Left cardiac atrium (tissue), 4 donors: ENCODE measurements at places on chromosomes 12 and 14. TPM values are rescaled to one million over a fixed set of nuclear protein-coding genes. Genes with fewer than 3 reads are reported as not detected.
A peak's percentile ranks its signal among the peaks of the same experiment; 100 is the strongest.

GRCh38 chr12:1703771-1704722 is 13.2 kb downstream of the ADIPOR2 start:
- no peak for DNase-seq

KRT6C gene
- not detected for total RNA-seq

GALNT9 gene
- 2.7 TPM for total RNA-seq

DNA sequence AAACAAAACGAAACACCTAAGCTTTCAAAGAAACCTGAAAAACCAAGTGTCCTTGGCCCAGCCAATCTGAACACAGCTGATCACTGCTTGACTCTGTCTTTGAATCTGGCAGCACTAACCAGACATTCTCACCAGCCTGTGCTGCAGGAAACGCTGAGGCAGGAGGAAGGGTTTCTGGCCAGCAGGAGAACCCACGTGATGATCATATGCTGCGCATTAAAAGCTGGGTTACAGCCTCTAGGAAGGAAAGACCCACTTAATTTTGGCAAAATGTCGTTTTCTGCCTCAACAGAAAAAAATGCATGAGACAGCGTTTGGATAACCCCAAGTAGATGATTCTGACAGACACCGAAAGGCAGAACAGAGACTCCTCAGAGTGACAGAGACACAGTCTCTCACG is 9.8 kb downstream of the APPL2 start:
- peak; percentile 73 for DNase-seq

GRCh38 chr12:43292699-43293098 is 259.3 kb downstream of the ADAMTS20 start:
- no peak for DNase-seq

DNA sequence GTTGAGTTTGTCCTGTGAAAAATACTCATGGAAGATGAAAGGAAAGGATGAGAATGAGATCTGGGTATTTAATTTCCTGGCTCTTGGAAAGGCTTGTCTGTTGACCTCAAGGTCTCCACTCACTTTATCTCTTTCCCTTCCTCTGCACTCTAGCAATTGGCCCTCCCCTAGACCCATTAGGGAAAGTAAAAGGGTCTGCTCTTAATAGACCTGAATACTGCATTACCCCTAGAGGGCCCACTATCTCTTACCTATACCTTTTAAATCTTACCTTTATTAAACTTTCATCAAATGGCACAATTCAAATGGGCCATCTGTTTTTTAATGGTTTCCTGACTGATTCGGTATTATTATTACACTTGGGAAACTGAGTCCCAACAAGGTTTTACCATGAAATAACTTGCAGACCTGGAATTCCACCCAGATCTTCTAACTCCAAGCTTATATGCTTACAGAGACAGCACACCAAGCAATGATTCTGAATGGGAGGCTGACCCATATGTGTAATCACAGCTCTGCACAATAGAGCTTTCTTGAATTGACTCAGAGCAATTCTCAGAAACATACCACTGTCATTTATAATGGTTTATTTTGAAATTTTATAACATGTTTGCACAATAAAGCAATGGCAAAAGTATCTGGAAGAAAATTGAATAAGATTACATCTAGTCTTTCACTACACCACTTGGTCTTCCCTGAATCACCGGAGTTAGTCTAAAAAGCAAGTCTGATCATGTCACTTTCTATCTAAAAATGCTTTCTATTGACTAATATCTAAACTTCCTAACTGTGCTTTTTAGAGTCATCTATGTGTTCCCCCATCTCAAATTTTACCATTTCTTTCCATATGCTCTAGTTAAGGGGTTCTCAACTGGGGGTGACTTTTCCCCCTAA is 618.5 kb downstream of the NRXN3 start:
- DNase-seq: no peak

C14orf39 gene
- not detected for total RNA-seq

KRT85 gene
- not detected for total RNA-seq

- DNase-seq: no peak
Measured at GRCh38 chr14:104843442-104844305, 21.4 kb upstream of the CEP170B start.

GRCh38 chr12:108253540-108253939 is 85.6 kb downstream of the CMKLR1 start:
- DNase-seq: no peak

KRT77 gene
- total RNA-seq: not detected

GPD1 gene
- total RNA-seq: 88.6 TPM

DNA sequence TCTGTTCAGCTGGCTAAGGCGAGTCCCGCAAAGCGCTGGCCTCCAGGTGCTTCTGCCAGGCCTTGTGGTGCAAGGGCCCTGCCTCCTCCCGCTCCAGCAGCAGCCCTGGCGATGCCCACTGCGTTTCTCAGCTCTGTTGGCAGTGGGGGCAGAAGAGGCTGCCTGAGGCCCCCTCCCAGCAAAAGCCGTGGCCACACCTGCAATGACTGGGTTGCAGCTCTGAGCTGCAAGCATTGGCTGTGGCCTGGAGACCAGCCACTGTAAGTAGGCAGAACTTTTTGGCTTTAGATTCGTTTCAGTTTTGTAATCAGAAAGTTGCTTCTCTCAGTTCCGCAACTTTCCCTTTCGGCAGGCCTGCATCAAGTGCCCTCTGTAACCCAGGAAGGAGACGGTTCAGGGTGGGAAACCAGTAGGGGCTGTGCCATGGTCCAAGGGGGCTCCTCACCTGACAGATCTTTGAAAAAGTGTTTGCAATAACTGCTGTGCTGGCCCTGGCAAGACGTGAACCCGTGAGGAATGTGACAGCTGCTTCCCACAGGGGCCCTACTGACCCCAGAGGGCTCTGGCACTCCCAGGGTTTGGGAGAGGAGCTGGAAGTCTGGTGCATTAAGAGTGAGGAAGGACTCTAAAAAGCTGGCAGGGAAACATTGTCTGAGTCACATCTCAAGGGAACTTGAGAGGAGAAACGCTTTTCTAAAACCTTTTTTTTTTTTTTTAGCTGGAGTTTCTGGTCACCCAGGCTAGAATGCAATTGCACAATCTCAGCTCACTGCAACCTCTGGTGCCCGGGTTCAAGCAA is 54.5 kb upstream of the MAX start:
- DNase-seq: peak; percentile 40

GRCh38 chr14:89243286-89243685 is 173.7 kb downstream of the FOXN3 start:
- no peak for DNase-seq

DNA sequence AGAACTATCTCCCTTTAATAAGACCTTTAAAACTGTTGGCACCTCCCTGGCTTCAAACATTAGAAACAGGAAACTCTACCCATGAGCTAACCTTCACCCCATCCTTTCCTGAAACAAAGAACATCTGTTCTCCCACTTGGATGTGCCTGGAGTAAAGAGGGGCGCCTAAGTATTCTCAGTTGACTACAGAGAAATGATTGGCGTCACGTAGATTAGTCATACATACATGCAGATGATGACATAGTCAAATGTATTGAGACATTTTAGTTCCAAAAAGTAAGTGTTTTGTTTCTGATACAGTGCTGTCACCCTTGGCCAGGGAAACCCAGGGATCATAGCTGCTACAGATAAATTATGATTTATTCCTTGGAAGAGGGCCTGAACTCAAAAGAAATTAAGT is 260.0 kb upstream of the PLEKHG7 start:
- no peak for DNase-seq
